ENCODE measurements at places on chromosomes 6 and 20.

DNA sequence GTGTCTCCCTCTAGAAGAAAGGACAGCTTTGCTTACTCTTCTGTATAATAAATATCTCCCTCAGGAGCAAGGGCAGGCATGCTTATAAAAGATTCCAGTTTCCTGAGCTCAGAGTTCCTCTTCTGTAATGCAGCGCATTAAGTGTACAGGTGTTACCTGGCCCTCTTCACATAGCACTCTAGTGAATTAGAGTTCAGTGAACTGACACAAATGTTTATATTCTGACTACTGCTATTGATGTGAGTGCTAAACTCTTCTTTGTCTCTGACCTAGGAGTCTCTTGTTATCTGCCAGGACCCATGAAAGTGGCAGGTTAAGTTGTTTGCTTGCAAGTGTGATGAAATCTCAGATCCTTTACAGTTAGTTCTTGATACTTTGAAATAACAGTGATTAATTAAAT is 33.5 kb downstream of the CYB5R4 start:
- no peak for DNase-seq

DNA sequence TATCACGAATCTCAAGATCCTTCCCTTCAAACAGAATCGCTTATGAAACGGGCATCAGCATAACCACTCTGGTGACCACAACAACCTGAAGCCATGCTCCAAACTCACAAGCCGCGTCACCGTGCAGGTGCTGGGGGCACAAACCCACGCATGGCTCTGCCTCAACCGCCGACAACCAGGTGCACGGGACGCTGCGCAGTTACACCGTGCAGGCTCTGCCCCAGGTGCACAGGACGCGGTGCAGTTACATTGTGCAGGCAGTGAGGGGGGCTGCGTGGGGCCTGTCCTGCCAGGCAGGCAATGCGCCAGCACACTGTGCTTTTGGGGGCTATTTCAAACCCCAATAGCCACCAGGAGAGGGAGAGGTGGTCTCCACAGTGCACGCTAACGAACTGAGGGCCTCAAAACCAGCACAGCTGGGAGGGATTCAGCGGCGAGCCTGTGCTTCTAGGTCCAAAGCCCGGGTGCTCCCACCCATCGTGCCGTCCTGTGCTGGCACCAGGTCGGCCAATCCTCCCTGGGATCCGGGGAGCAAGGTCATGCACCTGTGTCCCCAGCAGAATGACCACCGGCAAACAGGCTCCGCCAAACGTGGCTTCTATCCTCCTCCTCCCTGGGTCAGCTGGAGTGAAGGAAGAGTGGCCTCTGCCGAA is 35.8 kb downstream of the ZBTB46 start:
- no peak for DNase-seq

DNA sequence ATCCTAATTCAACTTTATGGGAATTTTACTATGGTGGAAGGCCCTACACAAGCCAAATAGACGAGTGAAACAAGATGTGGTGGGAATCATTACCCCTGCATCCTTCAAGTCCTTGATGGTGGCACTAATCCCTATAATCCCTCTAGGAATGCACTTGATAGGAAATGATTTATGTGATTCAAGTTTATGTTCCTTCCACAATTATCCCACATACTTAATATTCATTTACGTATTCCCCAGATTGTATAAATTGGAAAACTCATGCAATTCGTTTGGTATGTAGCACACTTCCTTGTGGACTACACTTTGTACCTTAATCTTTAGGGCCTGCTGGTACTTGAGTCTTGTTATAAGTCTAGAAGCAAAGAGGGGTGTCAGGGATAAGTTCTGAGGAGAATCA is 40.8 kb downstream of the PKIB start:
- DNase-seq, result no peak

GRCh38 chr20:461254-462198 is 807 bp downstream of the TBC1D20 start:
- peak; percentile 53 for DNase-seq

- DNase-seq, result no peak
Observed at GRCh38 chr6:75863001-75863400, 114.0 kb downstream of the MYO6 start.

GRCh38 chr20:19320005-19320404 is 107.6 kb downstream of the SLC24A3 start:
- no peak for DNase-seq

DNA sequence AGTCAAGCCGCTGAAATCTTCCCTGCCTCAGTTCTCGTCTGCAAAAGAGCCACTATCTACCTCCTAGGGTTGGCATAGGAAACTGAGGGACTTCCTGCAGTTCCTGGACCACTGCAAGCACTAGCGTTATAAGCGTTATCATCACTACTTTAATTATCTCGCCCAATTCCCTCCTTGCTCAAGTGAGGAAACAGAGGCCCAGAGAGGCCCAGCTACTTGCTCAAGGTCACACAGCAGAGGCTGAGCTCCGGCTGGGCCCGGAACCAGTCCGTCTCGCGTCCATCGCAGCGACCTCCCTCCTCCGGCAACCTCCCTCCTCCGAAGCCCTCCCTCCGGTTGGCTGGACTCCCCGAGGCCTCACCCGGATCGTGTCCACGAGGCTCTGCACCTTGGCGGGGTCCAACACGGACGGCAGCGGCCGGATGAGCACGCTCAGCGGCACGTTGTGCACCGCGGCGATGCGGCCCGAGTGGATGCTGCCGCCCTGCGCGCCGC is 338 bp downstream of the SRXN1 start:
- peak; percentile 39 for DNase-seq

DNA sequence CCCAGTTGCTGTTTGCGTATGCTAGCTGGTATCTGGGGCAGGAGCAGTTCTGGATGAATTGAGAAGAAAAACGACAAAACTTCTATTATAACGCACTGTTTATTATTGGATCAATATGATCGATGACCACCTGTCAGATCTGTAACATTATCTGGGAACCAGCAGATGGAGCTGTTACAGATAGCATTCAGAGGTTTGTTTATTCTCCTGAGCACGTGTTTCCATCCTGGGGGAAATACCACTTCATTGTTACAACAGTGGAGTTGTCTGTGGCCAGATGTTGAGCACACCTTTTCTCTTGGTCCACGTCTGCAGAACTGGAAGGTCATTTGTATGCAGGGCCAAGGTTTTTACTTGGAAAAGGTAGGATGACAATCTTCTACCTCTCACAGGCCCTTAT is 16.0 kb upstream of the NKX2-2 start:
- no peak for DNase-seq

DNA sequence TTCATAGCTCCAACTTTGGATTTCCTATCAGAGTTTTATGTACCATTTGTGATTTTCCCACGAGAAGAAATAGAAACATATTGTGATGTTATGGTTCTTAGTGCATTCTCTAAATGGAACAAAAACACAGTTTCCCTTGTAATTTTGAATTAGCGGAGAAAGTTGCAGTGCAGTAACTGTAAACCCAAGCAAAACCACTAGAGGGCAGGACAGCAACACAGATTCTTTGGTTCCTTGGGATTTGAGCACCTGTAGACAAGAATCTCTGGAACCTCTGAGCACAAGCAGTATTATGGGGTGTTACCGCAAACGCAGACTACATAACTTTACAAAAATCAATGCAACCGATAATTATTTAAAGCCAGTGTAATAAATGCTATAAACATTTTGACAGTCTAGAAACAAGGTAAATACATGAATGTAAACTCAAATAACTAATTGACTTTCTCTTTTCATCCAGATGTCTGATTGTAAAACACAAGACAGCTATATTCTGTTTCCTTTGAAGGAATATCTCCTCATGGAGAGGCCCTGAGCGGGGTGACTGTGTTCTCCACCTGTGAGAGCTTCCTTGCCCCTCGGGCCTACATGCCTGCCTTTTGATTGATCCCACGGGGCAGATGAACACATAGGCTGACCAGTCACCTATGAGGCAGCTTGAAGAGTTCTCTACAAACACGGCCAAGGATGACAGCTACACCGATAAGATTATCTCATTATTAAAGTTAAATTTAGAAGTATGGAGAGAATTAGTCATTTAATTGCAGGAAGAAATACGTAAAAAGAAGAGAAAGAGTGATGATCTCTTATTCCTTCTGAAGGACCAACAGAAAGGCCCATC is 67.5 kb upstream of the COL21A1 start:
- peak; percentile 33 for DNase-seq

DNA sequence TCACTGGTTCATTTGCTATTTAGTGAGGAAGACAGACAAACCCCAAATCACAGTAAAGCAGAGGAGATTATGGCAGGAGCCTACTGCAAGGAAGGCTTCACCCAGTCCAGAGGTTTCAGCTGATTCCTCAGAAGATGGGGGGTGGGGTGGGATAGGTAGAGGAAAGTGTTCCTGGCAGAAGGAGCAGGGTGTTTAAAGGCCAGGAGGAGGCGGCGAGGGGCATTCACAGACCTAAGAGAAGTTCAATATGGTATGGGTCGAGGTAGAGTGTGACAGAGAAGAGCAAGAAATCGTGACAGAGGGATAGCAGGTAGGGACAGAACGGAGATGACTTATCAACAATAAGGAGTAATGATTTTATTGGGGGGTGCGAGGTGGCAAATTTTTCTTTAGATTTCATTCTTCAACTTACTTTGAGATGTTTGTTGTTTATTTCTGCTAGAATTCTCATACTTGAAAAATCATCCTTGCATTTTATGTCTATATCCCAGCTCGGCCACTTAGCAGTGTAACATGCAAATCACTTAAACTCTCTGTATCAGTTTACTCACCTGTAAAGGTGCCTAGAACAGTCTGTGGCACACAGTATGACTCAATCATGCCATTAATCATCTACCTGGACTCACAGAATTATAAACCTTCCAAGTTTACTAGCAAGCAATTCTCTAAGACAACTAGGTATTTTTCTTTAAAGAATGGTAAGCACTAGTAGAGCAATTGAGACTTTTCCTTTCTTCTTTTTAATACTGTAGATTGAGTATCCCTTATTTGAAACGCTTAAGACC is 176.7 kb downstream of the REV3L start:
- DNase-seq, result no peak

- no peak for DNase-seq
Observed at GRCh38 chr6:36823421-36824096, 15.7 kb downstream of the CPNE5 start.

GRCh38 chr20:39342463-39342862 is 380.3 kb downstream of the DHX35 start:
- no peak for DNase-seq

- DNase-seq, result no peak
Observed at GRCh38 chr6:36337814-36338213, 1.1 kb upstream of the BNIP5 start.

DNA sequence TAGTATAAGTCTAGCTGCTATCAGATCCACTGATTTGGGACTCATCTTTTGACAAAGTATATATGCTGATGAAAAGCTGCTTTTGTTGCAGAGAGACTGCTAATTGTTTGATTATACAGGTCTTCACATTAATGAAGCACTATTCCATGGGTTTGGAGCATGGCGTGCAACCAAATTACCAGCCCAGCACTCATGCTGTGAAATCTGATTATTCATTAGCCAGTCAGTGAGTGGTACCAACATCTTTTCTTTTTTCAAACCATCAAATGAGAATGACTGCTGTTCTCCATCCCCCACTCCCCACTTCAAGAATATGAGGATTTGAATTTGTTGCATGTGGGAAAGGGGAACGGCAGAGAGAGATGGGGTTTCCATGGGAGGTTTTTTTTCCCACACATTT is 91.3 kb downstream of the ID4 start:
- DNase-seq, result no peak

DNA sequence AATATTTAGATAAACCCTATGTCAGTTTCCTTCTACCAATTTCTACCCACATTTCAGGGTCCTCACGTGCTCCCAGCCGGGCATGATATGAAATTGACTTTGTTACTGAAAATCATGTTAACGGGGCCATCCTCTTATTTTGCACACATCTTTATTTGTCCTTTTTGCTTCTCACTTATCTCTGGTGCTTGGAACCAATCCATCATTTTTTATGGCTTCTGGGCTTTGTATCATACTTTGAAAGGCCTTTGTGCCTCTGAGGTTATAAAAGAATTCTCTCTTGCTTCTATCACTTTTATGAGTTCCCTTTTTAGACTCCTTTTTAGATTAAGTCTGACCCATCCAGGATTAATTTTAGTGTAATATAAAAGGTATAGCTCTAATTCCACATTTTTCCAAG is 117.1 kb upstream of the PRND start:
- no peak for DNase-seq

DNA sequence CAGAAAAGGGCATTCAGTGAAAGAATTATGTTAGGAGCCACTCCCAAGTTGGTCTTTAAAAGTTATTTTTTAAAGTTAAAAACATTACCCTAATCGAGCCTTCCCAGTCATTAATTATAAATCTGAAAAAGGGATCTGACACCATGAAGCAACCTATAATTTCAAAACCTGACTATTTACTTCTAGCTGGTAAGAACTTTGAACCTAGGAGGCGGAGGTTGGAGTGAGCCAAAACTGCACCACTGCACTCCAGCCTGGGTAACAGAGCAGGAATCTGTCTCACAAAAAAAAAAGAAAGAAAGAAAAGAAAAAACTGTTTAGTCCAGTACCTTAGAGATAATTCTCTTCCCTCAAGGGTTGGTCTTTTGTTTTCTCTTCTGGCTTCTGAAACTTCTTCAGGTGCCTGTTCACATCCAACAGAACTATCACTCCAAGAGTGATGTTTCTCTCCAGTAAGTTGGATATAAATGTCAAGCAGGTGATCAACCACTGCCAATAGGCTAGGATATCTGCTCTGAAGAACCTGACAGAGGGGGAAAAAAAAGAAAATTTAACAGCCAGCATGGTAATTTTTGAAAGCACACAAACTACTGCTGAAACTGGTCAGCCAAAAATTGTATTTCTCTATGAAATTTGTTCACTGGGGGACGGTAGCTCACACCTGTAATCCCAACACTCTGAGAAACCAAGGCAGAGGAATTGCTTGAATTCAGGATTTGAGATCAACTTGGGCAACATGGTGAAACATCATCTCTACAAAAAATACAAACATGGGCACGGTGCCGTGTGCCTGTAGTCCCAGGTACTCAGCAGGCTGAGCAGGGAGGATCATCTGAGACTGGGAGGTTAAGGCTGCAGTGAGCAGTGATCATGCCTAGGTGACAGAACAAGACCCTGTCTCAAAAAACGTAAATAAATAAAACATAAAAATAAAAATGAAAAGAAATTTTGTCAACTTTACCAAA is 38.2 kb downstream of the MDN1 start:
- no peak for DNase-seq

DNA sequence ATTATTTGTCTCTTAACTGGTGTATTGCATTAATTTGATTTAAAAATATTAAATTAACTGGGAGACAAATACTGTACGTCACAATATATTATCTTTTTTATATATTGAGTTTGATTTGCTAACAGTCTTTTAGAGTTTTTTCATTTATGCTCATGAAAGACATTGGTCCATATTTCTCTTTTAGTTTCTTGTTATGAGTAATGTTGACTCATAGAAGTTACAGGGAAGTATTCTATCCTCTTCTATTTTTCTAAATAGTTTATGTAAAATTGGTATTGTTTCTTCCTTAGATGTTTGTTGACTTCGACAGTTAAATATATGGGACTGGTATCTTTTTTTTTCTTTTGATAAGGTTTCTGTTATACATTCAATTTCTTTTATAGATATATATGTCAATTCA is 1115.6 kb upstream of the CITED2 start:
- no peak for DNase-seq

GRCh38 chr6:96276856-96277255 is 244.8 kb upstream of the UFL1 start:
- DNase-seq, result no peak

GRCh38 chr6:134005800-134006199 is 46.6 kb downstream of the SLC2A12 start:
- DNase-seq, result no peak

Data from body of pancreas (tissue), 4 donors.